HS-5 (cell line): ENCODE measurements at places on chromosomes 3 and 15.
A peak's percentile ranks its signal among the peaks of the same experiment; 100 is the strongest.

GRCh38 chr15:51641490-51642130 is 19.0 kb upstream of the DMXL2 start:
- no peak for DNase-seq

- no peak for DNase-seq
Measured at GRCh38 chr3:154972951-154973350, 107.2 kb upstream of the MME start.

DNA sequence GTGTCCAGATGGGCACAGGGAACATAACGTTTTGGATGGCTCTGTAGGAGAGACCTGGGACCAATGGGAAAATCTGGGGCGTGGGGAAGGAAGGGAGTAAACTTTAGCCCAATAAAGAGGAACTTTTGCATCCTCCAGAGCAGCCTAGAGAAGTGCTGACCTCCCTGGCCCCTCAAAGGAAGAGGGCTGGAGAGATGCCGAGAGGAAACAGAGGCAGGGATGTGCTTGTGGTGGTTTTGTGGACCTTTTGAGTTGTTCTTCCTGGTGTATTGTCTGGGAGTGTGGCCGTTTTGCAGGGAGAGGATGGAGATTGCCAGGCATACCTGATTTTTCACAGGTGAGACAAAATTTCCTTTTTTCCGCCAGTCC is 10.2 kb downstream of the CTSH start:
- no peak for DNase-seq

DNA sequence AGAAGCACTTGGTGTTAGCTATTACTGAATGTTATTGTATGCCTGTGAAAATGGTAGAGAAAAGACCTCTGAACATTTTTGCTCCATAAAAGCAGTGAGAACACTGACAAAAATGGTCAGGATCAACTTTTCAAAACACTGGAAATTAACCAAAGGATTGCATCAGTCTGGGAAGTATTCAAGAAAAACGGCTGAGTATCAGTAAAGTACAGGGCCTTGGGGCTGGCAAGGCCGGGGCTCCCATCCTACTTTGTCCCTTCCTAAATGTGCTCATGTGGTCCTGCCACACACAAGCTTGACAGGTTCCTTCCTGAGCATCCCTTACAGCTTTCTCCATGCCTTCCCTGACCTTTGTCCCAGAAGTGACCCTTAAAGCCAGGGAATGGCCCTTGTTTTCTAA is 84.0 kb downstream of the CFAP20DC start:
- no peak for DNase-seq

- no peak for DNase-seq
Measured at GRCh38 chr3:71461749-71462483, 121.6 kb downstream of the FOXP1 start.

DNA sequence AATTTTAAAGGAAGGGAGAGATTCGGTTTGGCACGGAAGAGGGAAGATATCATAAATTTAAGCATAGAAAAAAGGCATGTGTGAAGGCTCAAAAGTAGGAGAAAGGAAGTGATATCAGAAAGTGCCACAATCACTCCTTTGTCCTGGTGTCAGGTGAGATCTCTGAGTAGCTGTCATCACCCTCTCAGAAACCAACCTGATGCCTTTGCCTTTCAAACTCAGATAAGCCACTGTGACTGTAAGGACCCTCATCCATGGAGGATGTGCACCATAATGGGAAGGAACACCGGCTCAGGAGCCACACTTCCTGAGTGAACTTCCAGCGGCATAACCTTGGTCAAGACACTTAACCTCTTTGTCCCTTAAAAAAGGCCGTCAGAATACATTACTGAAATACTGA is 318.7 kb upstream of the SEMA6D start:
- DNase-seq, result no peak

DNA sequence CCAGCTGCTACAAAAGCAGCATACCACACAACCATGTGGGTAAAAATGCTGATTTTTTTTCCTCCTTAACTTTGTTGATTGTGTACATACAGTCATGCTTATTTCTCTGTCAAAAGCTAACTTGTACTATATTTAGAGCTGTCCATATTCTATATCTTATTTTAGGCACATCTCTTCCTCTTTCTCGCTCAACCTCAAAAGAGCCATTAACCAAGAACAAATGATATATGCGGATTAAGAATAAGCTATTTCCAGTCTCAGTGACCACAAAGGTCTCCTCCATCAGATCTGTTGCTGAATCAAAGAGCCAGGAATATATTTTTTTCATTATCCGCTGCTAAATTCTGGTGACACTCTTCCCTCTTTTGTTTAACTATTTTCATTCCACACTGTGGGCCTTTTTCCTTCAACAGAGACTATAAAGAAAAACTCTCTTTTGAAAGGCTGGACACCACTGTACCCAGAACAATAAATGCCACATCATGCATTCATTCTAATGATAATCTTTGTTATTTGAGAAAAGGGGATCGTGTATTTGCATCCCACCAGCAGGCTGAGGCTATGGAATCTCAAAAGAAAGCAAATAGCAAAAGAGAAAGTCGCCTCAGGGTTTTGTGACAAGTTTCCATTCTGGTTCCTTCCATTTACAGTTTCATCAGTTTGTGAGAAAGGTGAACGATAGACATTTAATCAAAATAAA is 8.0 kb downstream of the TMEM212 start:
- DNase-seq, result no peak

DNA sequence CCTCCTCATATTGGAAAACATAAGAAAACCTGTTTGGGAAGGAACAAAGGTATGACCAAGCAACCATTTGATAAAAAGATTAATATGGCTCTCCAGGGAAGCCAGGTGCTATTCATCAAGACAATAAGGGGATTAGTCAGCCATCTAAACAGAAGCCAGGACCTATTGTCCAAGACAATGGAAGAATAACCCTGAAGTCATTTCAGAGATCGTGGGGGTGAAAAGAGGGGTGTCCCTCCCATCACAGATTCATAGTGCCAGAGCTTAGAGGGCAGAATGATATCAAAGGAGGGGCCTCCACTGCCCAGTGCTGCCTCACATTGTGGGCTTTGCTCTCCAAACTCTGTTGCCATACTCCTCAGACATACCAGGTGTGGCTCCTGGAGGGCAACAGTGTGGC is 73.5 kb downstream of the DAPK2 start:
- DNase-seq, result no peak

DNA sequence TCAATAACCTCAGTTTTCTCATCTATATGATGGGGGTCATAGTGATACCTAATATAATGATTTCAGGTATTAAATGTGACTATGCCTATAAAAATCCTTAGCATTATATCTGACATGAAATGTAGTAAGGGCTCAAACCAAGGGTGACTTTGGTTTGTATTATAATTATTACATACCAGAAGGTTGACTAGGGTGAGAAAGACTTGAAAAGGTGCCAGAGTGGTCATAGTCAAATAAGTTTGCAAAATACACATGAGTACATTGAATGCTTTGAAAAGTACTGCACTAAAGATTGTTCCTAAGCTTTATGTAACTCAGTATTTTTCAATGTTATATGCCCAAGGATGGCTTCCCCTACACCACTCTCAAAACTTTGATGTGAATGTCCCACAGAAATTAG is 297.2 kb downstream of the ARPP21 start:
- no peak for DNase-seq

DNA sequence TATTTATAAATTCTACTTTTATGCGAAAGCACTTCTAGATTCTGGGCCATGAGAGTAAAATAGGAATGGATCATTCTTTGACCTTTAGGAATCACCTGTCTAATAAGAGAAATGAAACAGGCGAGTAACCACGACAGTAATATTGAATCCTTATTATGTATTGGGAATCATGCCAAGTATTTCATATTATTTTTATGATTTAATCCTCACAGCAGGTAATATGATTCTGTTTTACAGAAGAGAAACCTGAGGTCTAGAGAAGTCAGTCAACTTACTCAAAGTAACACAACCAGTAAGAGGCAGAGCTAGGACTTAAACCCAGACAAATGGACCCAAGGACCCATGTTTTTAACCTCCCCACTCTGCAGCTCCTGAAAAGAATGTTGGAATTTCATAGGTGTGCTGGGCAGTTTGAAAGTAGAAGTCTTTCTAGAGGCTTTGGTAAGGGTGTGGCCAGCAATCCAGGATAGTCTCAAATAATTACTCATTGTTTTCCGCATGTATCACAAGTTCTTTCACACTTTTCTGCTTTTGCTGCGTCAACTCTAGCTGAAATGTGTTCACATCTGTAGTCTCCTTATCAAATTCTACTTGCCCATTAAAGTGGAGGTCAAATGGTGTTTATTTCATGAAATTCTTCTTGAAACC is 181.7 kb downstream of the TPRG1 start:
- no peak for DNase-seq

DNA sequence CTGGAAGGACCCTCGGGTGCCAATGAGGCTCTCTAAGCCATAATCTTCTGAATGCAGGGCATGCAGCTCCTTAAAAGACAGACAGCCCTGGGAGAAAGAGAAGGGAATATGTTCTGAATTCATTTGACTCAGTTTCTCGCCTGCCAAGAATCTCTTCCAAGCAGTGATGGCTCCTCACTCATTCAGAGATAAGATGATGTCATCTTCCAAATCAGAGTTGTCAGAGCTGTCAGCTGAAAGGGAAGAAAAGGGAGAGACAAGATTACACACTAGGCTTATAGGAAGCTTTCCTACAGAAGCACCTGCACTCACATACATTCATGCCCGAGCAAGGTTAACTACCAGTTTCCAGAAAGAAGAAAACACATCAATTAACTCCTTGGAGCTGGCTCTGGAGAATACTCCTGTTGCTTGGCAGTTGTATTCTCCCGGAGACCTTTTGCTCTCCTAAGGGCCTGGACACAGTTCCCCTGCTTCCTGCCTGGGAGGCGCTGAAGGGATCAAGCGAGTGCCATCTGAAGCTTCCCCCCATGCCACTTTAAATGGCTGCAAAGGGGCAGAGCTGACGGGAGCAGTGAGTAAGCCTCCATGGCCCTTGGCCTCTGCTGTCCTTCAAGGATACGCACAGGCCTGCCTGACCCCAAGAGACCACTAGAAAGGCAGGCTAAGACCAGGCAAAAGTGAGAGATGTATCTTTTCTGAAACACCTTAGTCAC is 7.7 kb downstream of the RBM15B start:
- DNase-seq, result no peak

- no peak for DNase-seq
Measured at GRCh38 chr15:58771621-58772250, 634 bp downstream of the MINDY2 start.

DNA sequence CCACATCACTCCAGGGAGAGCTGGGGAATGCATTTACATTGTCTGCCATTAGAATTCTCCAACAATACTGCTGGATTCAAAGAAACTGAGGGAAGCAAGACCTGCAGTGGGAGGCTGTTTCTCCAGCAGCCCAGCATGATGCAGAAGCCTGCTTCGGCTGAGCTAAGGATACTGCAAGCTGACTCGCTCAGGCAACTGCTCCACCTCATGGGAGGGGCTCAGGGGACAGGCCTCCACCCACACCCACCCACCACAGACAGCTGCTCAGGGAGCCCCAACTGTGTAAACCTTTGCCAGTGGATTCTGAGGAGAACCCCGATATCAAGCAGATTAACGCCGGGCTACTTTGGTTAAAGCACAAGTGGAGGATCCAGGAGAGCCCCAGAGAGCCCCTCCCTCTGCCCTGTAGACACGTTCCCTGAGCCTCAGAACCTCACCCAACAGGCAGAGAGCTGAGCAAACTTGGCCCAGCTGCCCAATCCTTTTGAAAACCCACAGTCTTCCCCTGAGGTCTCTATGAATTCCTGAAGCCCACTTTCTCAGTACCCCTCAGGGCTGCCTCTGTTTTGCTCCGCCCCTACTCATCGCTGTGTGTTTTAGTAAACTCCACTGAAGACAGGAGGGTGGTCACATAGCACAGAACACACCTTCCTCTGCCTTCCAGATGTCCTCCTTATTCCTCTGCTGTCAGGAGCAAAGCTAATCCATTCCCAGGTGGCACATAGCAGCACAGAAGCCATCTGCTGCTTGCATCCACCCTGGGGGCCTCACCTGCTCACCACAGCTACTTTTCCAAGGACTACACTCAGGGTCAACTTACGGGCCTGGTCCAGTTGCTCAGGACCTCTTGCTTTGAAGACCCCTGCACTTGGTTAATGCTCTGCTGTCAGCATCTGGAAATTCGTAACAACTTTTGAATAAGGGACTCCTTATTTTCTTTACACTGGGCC is 269.0 kb downstream of the ABHD5 start:
- no peak for DNase-seq

DNA sequence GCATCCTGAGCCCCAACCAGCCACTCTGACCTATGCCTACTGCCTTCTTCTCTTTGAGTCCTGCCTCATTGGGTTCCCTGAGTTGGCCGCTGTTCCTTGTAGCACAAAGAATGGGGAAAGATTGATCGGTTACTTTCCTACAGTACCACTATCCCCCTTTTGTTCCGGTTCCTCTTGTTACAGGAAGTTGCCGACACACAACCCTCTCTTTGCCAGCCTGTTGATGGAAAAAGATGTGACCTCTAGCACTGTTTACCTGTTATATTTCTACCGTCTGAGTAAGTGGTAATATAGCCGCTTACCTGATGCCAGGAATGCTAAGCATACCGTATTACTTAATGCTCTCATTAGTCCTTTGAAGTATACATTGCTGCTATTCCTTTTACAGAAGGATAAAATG is 9.7 kb upstream of the AHSG start:
- DNase-seq, result no peak

DNA sequence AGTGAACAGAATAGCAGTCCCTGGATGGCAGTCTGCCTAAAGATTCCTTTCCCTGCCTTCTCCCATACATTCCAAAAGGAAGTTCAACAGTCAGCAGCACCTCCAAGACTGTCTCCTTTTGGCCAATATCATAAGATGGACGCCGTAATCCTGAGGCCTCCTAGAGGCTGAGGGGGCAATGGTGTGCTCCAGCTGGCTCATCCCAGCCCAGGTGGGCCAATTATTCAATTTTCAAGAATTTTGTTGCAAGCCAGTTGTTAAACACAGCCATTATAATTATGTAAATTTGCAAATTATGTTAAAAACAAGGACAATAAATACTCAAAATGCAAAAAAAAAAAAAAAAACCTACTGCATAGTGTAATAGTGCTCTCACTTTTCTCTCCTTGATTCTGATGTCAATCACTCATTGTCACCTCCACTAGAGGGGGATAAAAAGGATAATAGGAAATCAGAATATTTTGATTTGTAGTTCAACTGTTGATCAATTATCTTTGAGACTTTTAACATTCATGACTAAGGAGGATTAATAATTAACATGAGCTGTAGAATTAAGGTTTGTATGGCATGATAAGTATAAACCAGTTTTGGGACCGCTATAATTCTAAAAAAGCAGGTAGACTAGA is 40.1 kb downstream of the PPARG start:
- no peak for DNase-seq

DNA sequence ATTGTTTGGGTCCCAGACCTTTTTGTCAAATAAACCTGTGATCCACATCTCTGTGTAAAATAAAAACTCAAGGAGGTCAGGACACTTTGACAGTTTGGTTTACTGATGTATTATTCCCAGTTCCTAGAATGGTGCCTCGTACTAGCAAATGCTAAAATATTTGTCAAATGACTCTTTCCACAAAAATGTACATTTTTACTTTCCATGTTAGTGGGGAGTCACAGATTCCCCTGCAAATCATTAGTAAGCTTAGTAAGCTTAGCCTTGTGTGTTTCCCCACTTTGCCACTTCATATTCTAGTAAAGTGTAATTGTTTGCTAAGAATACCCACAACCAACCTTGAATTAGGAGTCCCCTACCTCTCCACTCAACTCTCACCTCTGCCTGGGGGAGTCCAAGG is 2.4 kb upstream of the MAGI1 start:
- peak; percentile 68 for DNase-seq
